ENCODE measurements at places on chromosomes 6 and 20.

GRCh38 chr6:156437121-156437879 lies 339.9 kb upstream of the ARID1B start:
- DNase-seq, result no peak

DNA sequence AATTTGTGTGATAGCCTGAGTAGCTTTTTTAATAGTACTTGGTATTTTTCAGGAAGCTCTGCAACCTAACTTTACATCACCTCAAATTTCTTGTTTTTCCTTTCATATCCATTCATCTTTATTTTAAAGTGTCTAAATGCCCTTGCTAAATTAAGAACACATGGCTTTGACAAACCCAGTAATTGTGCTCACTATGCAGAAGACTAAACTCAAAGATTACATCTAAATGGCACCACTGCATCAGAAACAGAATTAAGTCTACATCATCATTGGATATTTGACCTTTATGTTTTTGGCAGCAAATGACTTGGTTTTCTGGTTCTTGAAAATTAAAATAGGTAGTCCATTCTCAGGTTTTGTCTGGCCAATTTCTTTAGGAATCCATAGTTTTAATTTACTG lies 69.6 kb upstream of the HDGFL1 start:
- no peak for DNase-seq

DNA sequence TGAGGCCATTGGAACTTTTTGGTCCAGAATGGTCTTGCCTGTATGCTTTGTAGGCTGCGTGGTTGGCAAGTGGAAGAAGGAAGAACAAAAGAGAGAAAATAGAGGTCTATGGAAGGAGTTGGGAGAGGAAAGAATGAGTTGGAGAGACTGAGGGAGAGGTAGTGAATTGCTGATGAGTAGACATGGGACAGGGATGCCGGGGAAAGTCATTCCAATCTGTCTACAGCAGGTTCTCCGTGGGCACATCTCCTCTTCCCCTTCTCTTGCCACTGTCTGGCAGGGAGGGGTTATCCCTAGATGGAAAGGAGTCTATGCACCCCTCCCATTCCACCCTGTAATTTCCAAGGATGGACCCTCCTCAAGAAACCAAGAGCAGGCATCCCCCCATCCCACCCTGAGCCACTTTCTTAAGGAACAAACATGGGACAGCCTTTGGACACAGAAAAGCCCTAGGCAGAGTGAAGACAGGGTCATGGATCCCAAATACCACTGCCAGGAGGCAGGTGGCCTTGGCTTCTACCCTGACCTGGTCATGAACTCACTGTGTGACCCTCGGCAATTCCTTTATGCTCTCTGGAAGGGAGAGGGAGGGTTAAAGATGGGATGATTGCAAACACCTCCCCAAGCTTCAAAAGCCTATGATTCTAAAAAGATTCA lies 196.9 kb downstream of the LRFN2 start:
- no peak for DNase-seq

DNA sequence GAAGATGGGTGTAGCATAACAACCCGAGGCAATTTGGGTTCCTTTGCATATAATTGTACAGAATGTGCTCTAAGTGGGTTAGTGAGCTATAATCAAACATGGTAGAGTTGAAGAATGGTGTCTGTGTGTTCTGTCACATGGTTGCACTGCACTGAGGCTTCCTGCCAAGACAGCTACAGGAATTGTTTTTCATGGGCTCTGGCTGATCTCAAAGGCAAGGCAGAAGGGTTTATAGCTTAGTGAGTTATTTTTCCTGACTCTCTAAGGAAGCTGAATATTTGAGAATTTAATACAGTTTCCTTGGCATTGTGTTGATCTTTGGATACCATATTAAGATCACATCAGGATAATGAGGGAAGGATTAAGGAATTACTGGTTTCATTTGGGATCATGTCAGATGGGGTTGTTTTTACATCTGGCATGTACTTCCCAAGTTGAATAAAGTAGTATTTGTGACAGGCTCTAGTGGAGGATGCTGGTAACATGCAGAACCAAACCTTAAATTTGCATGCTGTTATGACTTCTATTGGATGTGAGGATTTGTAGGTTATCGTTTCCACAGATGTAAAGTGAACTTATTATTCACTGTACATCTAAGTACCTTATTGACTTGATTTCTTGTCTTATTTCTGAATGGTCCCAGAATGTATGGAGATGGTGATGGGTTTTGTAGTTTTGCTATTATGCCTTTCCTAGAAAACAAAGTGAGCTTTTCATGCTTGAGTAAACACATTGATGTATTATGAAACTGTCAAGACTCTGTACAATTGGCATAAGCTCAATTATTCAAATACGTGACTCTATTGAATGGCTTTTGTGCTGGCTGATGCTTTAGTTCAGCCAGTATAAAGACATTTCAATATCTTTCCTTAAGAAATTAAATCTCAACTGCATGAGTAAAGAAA lies 43.3 kb downstream of the LRRC1 start:
- DNase-seq, result no peak

DNA sequence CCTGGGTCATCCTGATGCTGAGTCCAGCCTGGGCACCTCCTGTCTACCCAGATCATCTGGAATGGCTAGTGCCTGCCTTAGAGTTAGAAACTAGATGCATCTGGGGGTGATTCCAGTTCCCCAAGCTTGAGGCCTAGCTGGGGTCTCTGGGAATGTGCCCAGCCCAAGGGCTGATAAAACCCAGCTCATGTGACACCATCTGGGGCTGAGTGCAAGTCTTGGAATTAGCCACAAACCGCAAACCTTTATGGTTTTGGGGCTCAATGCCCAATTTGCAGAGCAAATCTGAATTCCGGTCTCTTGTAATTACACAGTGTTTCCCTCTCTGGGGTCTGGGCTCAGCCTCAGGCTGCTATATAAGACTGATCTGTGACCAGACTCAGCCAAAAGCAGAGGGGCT lies at the start of gene BPIFB4:
Gene BPIFB4 (plus strand): TSS at position 385 of the 400 bp plus-strand sequence. CDS start 1,884 bp downstream, outside the sequence.
- DNase-seq, result no peak

- DNase-seq, result no peak
Observed at GRCh38 chr6:75142721-75143120, 63.1 kb downstream of the COL12A1 start.

GRCh38 chr6:26043384-26044139 lies 43.7 kb upstream of the HFE start:
- peak; percentile 99 for DNase-seq

GRCh38 chr6:137530404-137530803 lies 36.2 kb upstream of the OLIG3 start:
- no peak for DNase-seq

GRCh38 chr6:36663504-36664446 lies 14.7 kb upstream of the CDKN1A start:
- no peak for DNase-seq

GRCh38 chr20:24585796-24586522 lies 116.5 kb downstream of the SYNDIG1 start:
- no peak for DNase-seq

DNA sequence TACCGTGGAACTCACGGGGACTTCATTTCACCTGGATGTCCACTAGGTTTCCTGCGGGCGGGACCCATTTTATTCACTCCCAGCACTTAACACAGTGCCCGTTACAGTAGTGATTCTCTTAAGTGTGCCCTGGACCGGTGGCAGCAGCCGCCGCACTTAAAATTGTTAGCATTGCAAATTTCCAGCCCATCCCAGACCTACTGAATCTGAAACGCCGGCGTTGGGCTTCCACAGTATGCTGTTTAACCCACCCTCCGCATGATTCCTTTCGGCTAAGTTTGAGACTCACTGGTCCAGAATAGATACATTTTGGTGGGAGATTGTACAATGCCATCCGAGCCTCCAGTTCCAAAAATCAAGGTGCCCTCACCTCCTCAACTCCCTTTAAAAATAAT lies 967 bp downstream of the SMPDL3A start:
- DNase-seq, result no peak

GRCh38 chr20:6134592-6134991 lies 11.8 kb upstream of the FERMT1 start:
- no peak for DNase-seq

DNA sequence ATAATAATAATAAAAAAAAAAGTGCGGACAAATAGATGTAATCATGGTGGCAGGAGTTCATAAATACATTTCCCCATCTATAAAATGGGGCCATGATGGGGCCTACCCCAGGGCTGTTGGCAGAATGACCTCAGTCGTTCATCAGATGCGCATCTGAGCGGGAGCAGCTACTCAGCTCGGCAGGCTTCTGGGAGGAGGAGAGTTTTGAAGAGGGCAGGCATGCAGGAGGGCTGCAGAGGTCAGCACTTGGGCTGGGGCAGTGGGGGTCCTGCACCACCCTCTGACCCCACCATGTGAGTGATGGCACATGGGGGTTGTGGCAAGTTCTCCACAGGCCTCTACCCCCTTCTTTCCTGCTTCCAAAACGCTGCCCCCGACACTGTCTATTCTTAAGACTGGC lies 373.5 kb downstream of the ZFAND3 start:
- DNase-seq, result no peak

- DNase-seq, result no peak
Observed at GRCh38 chr20:15564981-15565380, 1008.3 kb downstream of the KIF16B start.

GRCh38 chr20:48478370-48478769 lies 349.4 kb downstream of the PREX1 start:
- no peak for DNase-seq

Measured in inflammatory macrophage (primary cell).